ENCODE measurements at places on chromosomes 2 and 18.
A peak's percentile ranks its signal among the peaks of the same experiment; 100 is the strongest.

GRCh38 chr2:68716604-68717304 lies 17.9 kb upstream of the ARHGAP25 start:
- no peak for DNase-seq
- no peaks in the 10 kb centered on the region for H3K27me3 ChIP-seq
- H3K36me3 ChIP-seq, result no peaks in the 10 kb centered on the region
- no peak overlapping the region for H3K27ac ChIP-seq
- no peak overlapping the region for H3K4me3 ChIP-seq
- peaks cover 41% of the 10 kb centered on the region for H3K4me1 ChIP-seq

DNA sequence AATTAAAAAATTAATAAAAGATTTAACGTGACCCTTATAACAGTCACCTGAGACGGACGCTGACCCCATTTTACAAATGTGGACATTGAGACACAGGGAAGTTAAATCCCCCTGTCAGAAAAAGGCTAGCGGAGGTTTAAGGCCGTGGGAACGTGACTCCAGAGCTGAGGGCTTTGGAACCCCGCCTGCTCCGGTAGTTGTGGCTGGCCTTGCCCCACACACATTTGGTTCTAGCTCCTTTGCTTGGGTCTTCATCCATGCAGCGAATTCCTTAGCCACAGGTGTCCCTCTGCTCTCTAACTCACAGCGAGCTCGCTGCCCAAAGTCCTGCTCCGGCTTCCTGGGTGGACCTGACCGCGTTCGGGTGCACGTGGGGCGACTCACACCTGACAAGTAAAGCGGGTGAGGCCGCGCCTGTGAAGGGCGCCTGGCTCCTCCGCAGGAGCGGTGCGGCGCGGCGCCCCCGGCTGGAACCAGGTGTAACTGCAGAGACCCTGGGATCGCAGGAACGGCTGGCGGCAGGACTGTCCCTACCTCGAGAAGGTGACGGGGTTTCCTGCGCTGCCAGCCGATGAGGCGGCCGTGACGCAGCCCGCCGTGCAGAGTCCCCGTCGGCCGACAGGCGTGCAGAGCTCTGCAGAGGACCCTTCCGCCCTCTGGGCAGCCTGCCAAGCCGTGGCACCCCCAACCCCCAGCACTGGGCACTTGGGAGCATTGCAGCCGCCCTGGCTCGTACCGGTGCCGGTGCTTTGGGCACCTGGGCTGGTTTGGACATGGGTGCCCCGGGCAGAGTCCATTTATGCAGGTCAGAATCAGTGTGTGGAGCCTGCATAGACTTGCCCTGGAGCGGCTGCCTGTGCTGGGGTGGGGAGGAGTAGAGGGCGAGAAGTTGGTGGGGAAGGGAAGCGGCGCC lies 2.4 kb upstream of the PROC start:
- no peak overlapping the region for H3K4me3 ChIP-seq
- peak; percentile 64 for DNase-seq
- H3K27me3 ChIP-seq, result no peaks in the 10 kb centered on the region
- peak overlapping the region; percentile 94 for H3K27ac ChIP-seq

- no peaks in the 10 kb centered on the region for H3K36me3 ChIP-seq
- H3K4me3 ChIP-seq, result no peak overlapping the region
- DNase-seq, result no peak
Measured at GRCh38 chr18:80210312-80211083, 36.8 kb downstream of the PARD6G start.

GRCh38 chr2:23387221-23387550 lies 2.2 kb downstream of the KLHL29 start:
- H3K36me3 ChIP-seq, result no peaks in the 10 kb centered on the region
- no peak overlapping the region for H3K27ac ChIP-seq
- H3K27me3 ChIP-seq, result no peaks in the 10 kb centered on the region
- DNase-seq, result no peak

DNA sequence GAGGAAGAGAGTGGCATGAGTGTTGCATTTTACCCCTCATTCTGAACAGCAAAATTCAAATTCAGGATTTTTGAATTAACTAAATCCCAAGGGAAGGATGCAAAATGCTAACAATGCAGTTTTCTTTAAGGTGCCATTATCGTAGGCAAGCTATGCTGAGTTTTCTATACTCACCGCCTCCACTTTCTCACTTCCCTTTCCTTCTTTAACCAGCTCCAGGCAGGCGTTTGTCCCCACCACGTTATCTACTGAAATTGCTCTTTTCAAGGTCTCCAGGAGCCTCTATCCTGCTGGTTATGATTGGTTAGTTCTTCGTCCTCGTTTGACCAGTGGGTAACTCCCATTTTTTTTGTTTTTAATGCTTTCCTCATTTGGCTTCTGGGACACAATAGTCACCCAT lies 1.8 kb upstream of the CPO start:
- no peaks in the 10 kb centered on the region for H3K36me3 ChIP-seq
- H3K27me3 ChIP-seq, result no peaks in the 10 kb centered on the region
- H3K4me1 ChIP-seq, result no peaks in the 10 kb centered on the region
- no peak overlapping the region for H3K4me3 ChIP-seq
- no peak overlapping the region for H3K27ac ChIP-seq

GRCh38 chr18:37445368-37445767 lies 120.2 kb downstream of the CELF4 start:
- H3K36me3 ChIP-seq, result no peaks in the 10 kb centered on the region
- no peak overlapping the region for H3K27ac ChIP-seq
- H3K4me1 ChIP-seq, result peaks cover 9% of the 10 kb centered on the region
- no peaks in the 10 kb centered on the region for H3K27me3 ChIP-seq
- no peak for DNase-seq
- no peak overlapping the region for H3K4me3 ChIP-seq

GRCh38 chr18:23238651-23239349 lies 103.5 kb downstream of the CABLES1 start:
- no peaks in the 10 kb centered on the region for H3K27me3 ChIP-seq
- no peaks in the 10 kb centered on the region for H3K36me3 ChIP-seq
- no peak overlapping the region for H3K4me3 ChIP-seq
- no peak overlapping the region for H3K27ac ChIP-seq
- DNase-seq, result no peak

GRCh38 chr2:109216332-109216731 lies 87.3 kb downstream of the SH3RF3 start:
- no peak overlapping the region for H3K27ac ChIP-seq
- H3K4me3 ChIP-seq, result no peak overlapping the region
- H3K27me3 ChIP-seq, result peaks cover 80% of the 10 kb centered on the region
- H3K36me3 ChIP-seq, result no peaks in the 10 kb centered on the region
- H3K4me1 ChIP-seq, result peaks cover 32% of the 10 kb centered on the region

GRCh38 chr2:55365303-55365702 lies 54.4 kb downstream of the CCDC88A start:
- no peak for DNase-seq
- H3K27me3 ChIP-seq, result no peaks in the 10 kb centered on the region
- H3K4me1 ChIP-seq, result no peaks in the 10 kb centered on the region
- H3K4me3 ChIP-seq, result no peak overlapping the region
- H3K27ac ChIP-seq, result no peak overlapping the region

DNA sequence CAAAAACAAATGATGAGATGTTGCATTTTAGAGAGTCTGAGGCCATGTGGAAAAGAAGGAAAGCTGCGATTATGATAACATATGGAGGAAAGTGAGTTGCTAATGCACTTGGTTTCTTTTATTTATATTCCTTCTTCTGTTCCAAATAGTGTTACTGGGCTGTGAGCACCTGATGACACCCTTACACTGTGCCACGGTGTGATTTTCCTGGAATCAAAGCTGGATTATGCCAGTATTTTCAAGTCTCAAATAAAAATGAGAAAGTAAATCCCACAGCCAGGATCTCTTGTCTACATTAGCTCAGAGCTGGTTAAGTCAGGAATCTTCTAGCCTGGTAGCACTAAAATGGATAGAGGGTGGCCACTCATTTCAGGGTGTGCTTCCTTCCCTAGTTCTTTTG lies 670.8 kb downstream of the TDRD15 start:
- no peak overlapping the region for H3K27ac ChIP-seq
- no peaks in the 10 kb centered on the region for H3K36me3 ChIP-seq
- no peaks in the 10 kb centered on the region for H3K4me1 ChIP-seq

DNA sequence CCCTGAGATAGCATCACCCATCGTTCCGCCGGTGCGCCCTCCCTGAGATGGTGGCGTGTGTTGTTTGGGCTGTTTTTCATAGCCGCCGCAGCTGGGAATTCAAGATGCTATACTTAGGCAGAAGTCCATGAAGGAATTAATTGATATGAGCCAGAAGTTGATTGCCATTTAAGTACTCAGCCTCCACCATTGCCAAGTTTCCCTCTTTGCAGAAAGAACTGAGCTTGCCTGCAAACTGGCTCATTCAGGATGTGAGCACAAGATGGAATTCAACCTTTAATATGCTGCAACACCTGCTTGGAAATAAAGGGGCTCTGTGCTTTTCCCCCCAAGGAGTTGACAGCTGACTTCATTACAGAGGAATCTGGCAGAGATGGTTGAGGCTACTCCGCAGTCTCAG lies 295.5 kb downstream of the ZNF521 start:
- no peaks in the 10 kb centered on the region for H3K36me3 ChIP-seq
- H3K27me3 ChIP-seq, result no peaks in the 10 kb centered on the region
- no peak overlapping the region for H3K4me3 ChIP-seq
- DNase-seq, result no peak

GRCh38 chr18:38941711-38942561 lies 1376.3 kb upstream of the CELF4 start:
- H3K27ac ChIP-seq, result peak overlapping the region; percentile 48
- peaks cover 19% of the 10 kb centered on the region for H3K4me1 ChIP-seq
- DNase-seq, result no peak
- H3K4me3 ChIP-seq, result peak overlapping the region; percentile 24
- no peaks in the 10 kb centered on the region for H3K27me3 ChIP-seq

DNA sequence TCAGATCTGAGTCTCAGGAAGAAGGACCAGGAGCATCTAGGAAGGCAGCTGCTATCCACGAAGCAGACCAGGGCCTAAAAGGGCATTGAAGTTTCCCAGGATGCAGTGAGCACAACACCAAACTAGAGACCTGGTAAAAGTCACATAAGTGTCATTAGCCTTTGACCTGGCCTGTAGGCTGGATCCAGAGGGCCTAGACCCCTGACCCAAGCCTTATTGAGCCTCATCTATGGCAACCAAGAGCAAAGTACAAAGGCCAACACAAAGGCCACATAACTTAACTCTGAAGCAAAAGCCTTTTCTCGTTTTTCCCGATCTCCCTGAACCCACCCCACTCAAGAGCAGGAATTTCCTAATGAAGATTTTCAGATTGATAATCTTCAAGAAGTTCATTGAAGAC lies 127.3 kb upstream of the SRD5A2 start:
- no peak overlapping the region for H3K27ac ChIP-seq
- H3K27me3 ChIP-seq, result no peaks in the 10 kb centered on the region
- no peak for DNase-seq
- no peaks in the 10 kb centered on the region for H3K36me3 ChIP-seq
- no peak overlapping the region for H3K4me3 ChIP-seq

- H3K36me3 ChIP-seq, result peaks cover 70% of the 10 kb centered on the region
- H3K4me1 ChIP-seq, result no peaks in the 10 kb centered on the region
- H3K27me3 ChIP-seq, result no peaks in the 10 kb centered on the region
- no peak overlapping the region for H3K27ac ChIP-seq
- DNase-seq, result no peak
Measured at GRCh38 chr2:224885836-224886547, 156.3 kb downstream of the DOCK10 start.

GRCh38 chr18:57002627-57003026 lies 144.3 kb upstream of the BOD1L2 start:
- no peak overlapping the region for H3K4me3 ChIP-seq
- no peak for DNase-seq
- H3K36me3 ChIP-seq, result no peaks in the 10 kb centered on the region
- H3K27me3 ChIP-seq, result no peaks in the 10 kb centered on the region
- no peak overlapping the region for H3K27ac ChIP-seq

DNA sequence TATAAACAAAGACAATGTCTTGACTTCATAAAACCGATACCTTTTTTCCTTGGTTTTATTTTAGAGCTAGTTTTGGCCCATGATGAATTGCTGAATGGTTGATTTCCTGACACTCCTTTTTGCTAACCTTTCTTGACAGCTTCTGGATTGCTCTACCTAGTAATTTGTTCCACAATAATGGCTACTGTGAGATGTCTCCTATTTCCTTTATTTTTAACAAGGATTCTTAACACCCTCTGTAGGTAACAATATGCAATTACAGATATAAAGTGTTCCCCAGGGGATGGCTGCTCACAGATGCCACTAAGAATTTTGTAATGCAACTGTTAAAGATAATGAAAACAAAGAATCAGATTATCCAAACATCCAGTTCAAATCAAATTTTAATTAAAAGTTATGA lies 100.8 kb upstream of the ATP5MC3 start:
- DNase-seq, result no peak
- no peak overlapping the region for H3K4me3 ChIP-seq
- H3K4me1 ChIP-seq, result no peaks in the 10 kb centered on the region
- H3K27ac ChIP-seq, result no peak overlapping the region
- no peaks in the 10 kb centered on the region for H3K36me3 ChIP-seq
- H3K27me3 ChIP-seq, result peaks cover 2% of the 10 kb centered on the region

- H3K36me3 ChIP-seq, result no peaks in the 10 kb centered on the region
- no peaks in the 10 kb centered on the region for H3K4me1 ChIP-seq
- no peak within 1 kb of the TSS for H3K27ac ChIP-seq
- DNase-seq, result no peak
Measured at GRCh38 chr2:70978341-70979179, at the start of gene ANKRD53. Gene ANKRD53 (plus strand): TSS chr2:70978630. CDS start chr2:70978646, 16 bp downstream.

DNA sequence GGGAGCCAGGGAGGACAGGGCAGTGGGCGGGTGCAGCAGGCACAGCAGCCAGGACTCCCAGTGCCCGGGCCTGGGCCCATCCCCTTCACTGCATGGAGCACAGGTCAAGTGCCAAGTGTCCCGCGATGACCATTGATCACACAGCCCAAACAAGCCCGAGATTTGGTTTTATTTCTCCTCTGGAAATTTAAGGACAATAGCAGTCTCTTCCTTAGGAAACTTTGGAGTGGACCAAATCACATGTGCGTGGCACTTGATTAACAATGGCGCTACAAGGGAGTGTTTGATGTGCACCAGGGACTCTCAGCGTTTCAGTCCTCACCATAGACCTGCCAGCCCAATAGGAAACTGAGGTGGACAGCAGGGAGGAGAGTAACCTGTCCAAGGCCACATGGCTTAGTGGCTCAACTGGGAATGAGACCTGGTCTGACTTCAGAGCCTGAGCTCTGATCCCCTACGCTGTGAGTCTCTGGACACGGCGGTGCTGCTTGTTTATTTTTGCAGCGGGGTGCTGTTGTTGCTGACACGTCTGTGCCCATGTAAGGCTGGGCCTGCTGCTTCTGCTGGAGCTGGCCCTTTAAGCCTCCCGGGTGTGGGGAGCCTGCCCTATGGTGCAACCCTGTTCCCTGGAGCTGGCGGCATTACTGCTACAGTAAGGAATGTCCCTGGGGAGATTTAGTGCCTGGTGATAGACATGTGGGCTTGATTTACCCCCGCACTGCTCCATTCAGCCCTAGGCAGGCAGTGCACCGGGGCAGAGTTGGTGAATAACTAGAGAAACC lies 194.2 kb downstream of the INHBB start:
- no peak for DNase-seq
- H3K36me3 ChIP-seq, result no peaks in the 10 kb centered on the region
- no peak overlapping the region for H3K27ac ChIP-seq
- peaks cover 11% of the 10 kb centered on the region for H3K27me3 ChIP-seq

- no peaks in the 10 kb centered on the region for H3K36me3 ChIP-seq
- H3K4me3 ChIP-seq, result no peak overlapping the region
- no peaks in the 10 kb centered on the region for H3K27me3 ChIP-seq
- H3K27ac ChIP-seq, result no peak overlapping the region
- H3K4me1 ChIP-seq, result no peaks in the 10 kb centered on the region
- DNase-seq, result no peak
Measured at GRCh38 chr2:3054066-3054465, 323.6 kb downstream of the EIPR1 start.
